Myocyte (in vitro differentiated cells): ENCODE measurements at places on chromosomes 7 and 10. TPM values are rescaled to one million over a fixed set of nuclear protein-coding genes. Genes with fewer than 3 reads are reported as not detected.

- DNase-seq, result no peak
Observed at GRCh38 chr7:36633377-36633776, 90.9 kb downstream of the AOAH start.

DNA sequence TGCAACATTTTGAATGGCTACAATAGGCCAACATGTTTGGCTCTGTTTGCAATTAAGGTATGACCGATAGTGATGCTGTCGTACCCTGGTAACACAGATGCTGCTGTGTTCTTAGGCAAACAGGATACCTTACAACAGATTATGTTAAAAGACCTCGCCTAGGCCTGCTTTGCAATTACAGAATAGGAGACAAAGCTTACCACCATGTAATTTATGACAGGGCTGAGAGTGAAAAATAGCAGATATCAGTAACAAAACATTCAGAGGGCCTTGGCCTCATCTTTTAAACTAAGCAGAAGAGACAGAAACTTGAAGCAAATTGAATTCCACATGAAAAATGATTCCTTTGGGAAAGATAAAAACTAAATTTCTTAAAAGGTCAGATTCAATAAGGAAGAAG, 29.4 kb upstream of the ABLIM1 start:
- no peak for DNase-seq

DNA sequence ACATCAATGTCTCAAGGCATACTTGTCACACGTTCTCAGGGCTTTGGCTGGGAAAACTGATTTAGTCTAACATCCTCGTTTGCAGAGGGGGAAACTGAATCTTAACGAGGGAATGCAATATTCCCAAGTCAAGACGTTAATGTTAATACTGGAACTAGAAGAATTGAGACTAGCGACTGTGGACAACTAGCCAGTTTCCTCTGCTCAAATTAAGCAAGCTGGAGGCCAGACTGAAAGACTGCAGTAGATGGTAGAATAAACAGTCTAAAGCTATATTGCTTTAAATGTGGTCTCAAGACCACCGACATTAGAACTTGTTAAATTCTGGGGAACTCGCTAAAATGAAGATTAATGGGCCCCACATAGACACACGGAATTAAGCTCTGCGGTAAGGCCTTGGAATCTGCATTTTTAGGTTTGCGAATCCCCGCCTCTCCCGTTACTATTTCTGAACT, 639 bp upstream of the TFAM start:
- DNase-seq, result no peak

DNA sequence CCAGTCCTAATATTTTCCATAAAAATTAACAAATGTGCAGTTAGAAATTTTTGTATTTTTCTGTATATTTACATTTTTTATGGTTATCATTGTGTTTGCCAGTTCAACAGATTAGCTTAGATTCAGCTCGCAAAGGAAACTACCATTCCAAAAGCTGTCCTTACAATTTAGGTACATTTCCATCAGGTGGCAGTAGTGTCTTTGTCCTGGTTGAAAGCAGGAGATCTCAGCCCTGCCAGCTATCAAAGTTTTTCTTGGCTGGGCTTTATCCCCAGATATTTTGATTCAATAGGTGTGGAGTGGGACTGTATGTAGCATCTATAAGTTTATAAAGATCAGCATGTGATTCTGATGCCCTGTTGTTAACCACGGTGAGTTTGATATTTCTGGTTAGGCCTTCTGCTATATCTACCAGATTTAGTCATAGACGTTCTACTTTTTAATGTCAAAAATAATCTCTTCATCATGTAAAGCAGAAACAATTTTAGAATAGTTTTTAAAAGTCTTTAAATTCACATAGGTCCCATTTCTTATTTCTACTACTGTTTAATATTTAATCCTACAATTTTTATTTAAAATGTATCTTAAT, 15.5 kb upstream of the ICA1 start:
- no peak for DNase-seq

The HECW1 gene
- not detected in 2 replicates for total RNA-seq

The CFTR gene
- total RNA-seq, result not detected in 2 replicates
